Fibroblast of skin of abdomen (primary cell): ENCODE measurements at places on chromosomes 4 and X.

DNA sequence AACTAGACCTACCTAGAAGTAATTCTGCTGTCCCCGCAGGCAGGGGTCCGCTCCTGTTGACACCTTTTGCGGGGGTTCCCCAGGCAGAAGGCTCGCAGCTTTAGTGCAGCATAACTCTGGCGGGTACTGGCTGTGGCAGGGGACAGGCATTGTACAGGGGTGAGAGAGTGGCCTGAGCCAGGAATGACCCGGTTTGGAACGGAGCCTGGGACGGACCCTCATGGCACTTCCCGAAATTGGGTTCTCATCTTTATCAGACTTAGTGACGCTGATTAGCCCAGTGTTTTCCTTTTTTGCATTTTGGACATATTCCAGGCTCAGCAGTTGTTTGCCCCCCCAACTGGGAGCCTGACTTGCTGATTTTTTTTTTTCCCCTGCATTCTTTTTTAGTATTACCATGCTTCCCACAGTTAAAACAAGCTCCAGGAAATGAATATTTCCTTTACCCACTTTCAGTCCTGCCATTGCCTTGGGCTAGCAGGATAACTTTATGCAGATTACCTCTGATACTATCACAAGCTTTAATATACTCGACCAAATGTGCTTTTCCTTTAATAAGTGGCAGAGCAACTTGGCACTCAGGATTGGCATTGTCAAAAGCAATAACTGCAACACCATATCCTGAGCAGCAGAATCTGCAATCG is 55.8 kb upstream of the WDR1 start:
- no peak for DNase-seq

DNA sequence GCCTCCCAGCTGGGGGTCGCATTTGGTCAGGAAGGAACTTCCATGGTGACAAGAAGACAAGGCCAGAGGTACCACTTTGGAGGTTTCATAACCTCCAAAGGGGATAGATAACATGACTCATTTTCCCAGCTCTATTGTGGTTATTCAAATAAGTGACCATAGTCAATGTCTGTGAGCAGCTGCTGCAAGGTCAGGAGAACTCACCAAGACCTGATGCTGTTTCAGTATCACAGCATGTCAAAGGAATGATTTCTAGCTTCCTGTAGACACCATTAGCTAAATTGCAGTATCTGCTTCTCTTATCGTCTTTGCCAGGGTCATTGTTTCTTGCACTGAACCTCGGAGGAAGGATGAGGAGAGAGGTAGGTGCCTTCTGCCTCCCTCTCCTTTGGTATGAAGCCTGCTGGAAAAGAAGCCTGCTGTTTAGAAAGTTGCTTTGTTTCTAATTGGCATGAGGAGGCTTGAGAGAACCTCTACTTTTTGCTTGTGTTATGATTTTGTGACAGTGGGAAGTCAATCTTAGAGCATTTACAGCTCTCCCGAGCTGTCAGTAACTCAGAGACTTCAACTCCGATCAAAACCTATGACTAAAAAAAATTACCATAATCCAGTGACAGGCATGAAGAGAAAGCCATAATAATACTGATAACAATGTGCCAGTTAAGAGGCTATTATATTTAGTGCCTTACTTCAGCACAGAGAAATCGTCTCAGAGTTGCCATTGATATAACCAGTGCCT is 38.0 kb upstream of the GATB start:
- DNase-seq = no peak

- peak; percentile 84 for DNase-seq
These were observed 82.5 kb downstream of the GPAT3 start for GRCh38 chr4:83618431-83618830.

DNA sequence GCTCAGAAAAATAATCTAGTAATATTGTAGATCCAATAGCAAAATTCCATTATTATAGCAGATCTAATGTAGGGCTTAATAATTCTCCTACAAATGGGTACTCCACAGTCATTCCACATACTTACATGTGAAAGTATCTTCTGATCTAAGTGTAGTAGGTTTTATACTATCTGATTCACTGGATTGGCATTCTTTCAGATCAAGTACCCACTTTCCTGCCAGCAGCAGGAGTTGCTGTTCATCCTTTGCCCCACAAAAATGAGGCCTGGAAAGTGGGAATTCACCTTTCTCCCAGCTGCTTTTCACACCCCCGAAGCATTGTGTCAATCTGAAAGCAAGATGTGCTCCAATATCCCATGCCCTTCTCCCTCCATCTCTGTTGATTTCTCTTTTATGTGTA is 77.1 kb upstream of the RXFP1 start:
- DNase-seq = no peak

DNA sequence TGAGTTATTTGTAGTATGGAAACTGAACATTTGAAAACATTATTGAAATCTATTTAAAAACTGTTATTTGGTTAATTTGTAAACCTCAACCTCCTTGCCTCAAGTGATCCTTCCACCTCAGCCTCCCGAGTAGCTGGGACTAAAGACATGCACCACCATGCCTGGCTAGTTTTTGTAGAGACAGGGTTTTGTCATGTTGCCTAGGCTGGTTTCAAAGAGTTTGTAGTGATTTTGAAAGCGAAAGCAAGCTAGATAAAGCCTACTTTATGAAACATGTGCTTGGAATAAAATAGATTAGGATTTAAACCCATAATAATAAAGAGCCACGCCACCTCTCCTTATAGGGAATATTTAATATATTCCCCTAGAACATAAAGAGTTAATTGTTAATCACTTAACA is 23.5 kb downstream of the ARSJ start:
- DNase-seq = no peak

GRCh38 chrX:38805432-38806389 is 4.5 kb downstream of the MID1IP1 start:
- DNase-seq = peak; percentile 81

GRCh38 chr4:4750187-4750586 is 109.3 kb upstream of the MSX1 start:
- DNase-seq = no peak

DNA sequence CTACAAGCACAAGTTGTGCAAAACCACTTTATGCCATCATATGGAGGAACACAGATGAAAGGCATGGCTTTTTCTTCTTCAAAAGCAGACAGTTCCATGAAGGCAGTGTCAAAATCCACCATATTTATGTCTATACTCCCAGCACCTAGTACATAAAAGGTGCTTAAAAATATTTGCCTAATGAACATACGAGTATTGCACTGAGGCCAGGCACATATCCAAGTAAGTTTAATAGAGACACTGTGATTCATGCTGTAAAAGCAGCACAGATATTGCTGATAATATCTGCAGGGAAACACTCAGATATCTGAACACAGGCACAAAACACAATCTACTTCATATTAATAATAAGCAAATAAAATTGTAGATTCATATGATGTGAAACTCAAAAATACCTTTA is 48.1 kb upstream of the CXCL8 start:
- DNase-seq = no peak

DNA sequence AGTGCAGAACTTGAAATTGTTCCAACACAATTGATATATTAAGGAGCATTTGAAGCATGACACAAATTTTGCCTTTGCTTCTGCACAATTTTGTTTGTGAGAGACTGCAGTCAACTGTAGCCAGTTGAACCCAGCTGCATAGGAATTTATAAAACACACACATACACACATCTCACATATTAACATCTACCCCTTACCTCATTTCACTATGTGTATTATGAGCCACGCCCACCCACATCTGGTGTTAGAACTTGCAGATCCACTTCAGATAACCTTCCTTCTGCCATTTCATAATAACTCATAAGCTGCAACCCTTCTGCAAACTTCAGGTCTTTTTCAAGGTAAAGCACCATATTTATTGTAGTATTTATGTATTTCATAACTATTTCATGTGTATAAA is 188.1 kb upstream of the WDFY3 start:
- DNase-seq = no peak

DNA sequence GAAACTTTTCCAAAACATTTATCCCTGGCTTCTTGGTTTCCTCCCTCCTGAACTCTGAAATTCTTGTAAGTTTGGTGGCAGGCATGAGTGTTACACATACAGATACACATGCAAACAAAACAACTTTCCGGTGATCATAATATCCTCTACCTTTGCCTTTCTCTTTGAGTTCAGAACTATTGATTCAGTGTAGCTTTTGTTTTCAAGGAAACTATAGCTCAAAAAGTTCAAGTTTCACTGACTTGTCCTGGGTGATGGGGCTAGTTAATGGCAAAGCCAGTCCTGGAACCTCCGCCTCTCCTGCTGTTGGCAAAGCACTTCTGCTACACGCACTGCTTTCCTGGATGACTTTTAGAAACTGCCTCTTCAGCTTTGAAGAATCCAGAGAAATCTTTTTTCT is 177.3 kb upstream of the FAT1 start:
- DNase-seq = no peak

GRCh38 chr4:136713140-136713539 is 819.2 kb downstream of the PCDH18 start:
- DNase-seq = peak; percentile 11

- DNase-seq = no peak
These were observed 12.5 kb upstream of the S100P start for GRCh38 chr4:6681191-6681590.

DNA sequence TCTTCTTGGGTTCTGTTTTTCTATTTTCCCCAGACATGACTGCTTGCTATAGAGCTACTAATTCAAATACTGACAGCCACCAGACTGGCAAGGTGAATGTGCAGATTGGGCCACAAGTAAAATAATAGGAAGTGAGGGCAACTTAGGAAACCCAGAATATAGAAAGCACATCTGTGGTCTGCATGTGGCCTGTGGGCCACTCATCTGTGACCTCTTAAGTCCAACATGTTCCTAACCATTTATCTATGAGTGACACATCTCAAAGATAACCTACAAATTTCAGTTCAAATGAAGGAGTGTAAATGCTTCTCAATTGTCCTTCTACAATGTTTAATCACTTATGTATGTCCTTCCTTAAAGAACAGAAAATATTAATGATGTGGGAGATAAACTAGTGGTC is 128.9 kb downstream of the REELD1 start:
- DNase-seq = no peak

- peak; percentile 32 for DNase-seq
These were observed 22.8 kb downstream of the GPAT3 start for GRCh38 chr4:83558680-83559079.

- no peak for DNase-seq
These were observed 75.8 kb downstream of the PPP3CA start for GRCh38 chr4:101271516-101271915.

DNA sequence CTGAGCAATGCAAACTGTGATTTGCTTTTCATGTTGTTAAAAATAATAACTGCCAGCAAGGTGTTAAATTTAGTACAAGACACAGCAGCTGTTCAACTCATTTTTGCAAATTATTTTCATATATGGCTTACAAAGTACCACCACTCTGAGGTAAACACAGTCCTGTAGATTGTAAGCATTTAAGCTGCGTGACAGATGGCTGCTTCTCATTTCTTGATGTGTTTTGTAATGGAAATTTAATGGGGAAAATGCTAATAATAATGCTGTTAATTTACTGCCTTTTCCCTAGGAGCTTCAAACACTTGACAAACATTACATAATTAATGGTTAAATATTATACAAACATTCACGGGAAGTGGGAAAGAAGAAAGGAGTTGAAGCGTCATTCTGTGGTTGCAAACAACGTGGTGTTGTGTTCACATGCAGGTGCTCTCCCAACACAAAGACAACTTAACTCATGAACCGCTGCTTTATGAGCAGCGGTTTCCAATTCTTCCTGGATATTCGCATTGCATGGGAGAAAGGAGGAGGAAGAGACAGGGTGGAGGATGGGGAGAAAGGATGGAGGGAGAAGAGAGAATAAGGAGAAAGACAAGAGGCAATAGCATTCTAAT is 236.8 kb upstream of the VCX start:
- no peak for DNase-seq

DNA sequence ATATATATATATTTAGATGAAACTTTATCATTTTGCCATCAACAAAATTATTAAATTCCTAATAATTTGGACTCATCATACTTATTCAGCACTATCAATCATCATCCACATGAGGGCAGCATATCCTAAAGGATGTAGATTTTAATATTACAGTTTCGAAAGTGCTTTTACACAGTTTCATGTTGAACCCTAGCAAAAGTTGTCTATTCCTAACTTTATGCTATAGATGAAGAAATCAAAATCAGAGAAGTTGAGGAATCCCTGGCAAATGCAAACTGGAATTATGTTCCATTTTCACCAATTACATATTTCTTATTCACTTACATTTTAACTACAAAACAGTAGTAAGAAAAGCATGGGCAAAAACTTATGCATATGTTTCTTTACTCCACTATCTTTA is 36.6 kb upstream of the UGT2A1 start:
- peak; percentile 40 for DNase-seq

GRCh38 chrX:10049236-10049635 is 82.1 kb downstream of the CLDN34 start:
- peak; percentile 68 for DNase-seq

GRCh38 chrX:23952984-23953907 is 45.4 kb downstream of the CXorf58 start:
- no peak for DNase-seq

GRCh38 chrX:110022599-110023448 is 19.9 kb downstream of the TMEM164 start:
- no peak for DNase-seq

- no peak for DNase-seq
These were observed 25.1 kb upstream of the PRKX start for GRCh38 chrX:3738509-3738908.

- no peak for DNase-seq
These were observed 25.1 kb downstream of the DCAF12L2 start for GRCh38 chrX:126141014-126141413.
